ENCODE measurements at places on chromosomes 3 and 15.

DNA sequence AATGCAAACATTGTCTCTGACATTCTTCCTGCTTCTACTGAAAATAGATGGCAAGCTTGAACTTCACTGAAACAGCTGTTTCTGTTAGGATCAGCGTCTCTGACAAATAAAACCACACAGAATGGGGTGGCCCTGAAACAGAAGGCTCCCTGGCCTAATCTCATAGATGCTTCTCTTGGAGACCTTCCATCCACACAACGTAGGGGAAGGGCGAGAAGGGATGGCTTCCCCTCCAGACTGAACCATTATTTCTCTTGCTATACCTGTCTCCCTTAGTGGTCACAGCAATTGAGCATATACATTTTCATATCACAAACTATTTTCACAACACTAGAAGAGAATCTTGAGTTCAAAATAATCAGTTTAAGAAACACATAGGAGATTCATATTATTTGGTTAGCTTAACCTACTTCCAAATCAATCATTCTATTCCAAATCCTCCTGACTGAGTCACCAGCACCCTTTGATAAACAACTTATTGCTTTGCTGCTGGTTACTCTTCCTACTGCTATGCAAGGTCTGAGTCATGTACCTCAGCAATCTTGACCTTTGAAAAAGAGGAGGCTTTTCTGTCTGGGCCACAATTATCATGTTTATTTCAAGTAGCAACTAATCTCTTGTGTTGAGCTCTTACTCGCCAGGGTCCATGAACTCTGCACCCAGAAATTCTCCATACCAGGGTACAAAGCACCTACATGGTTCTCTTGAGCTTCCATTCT, 45.5 kb downstream of the CBLB start:
- DNase-seq = no peak

- DNase-seq = no peak
Observed at GRCh38 chr3:149575961-149576564, 81.8 kb downstream of the WWTR1 start.

GRCh38 chr3:8562081-8562595, 60.5 kb downstream of the LMCD1 start:
- DNase-seq = no peak

DNA sequence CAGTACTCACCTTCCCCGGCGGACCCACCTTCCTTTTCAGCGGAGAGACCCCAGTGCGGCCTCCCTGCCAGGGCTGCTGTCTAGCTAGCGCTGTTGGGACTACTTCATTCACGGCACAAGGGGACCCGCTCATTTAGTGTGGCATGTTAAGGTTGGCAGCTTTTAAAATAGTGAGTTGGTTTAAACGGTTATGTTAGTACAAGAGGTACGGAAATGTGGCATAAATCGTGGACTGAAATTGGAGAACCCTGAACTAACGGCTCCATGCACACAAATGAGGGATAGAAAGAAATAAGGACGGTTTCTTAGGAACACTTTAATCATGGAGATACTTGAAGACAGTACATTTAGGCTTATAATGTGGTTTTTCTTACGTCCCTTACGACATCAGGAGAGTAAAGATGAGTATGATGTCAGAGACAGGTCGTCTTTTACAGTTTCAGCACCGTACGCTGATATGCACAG, 752 bp downstream of the CEP63 start:
- peak; percentile 17 for DNase-seq

- DNase-seq = no peak
Observed at GRCh38 chr15:48185529-48185928, 5.9 kb upstream of the CTXN2 start.

DNA sequence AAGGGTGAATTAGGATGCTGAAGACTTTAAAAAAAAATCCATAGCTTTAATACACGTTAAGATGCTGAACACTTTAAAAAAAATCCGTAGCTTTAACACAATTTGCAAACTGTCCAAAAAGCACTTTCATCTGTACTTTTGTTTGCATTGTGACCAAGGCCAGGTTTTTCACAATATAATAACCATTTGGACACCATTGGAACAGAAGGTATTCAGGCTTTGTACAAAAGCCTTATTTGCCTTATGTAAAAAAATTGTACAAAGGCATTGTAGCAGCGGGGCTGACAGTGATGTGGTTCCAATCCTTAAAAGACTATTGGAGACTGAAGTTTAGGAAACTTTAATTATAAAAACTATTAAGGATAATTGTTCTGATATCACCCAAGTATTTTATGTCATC, 15.2 kb upstream of the ICE2 start:
- DNase-seq = no peak

DNA sequence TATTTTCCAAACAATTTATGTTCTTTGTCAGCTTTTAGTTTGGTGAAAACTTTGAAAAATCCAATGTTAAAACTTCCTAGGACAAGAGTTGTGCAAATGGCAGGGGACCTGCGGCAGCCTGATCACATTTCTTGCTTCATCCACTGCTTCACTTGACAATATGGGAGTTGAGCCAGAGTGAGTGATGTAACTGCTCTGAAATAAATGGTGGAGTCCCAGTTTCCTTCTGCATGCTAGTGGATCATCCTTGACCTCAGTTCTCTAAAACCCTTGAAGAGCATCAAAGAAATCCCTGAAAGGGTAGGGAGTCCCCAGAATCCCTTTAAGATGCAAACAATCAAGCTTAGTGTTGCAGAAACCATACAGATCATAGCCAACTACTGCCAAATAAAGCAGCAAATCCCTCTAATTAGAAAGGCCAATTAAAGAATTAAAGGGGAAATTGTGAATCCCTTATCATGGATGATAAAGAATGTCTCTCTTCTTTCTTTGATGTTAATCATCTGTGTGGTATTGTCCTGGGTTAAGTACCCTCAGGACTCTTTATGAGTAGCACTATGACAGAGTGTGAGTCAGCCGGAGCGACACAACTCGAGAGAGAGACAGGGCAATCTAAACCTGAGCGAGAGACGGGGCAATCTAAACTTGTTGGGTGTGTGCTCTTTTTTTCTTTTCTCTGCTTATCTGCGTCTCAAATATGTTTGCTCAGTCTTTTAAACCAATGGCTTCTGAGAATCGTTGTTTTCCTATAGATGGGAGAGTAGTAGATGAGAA, 41.8 kb upstream of the GAP43 start:
- DNase-seq = no peak

- peak; percentile 27 for DNase-seq
Observed at GRCh38 chr3:133377396-133377795, 22.5 kb upstream of the BFSP2 start.

DNA sequence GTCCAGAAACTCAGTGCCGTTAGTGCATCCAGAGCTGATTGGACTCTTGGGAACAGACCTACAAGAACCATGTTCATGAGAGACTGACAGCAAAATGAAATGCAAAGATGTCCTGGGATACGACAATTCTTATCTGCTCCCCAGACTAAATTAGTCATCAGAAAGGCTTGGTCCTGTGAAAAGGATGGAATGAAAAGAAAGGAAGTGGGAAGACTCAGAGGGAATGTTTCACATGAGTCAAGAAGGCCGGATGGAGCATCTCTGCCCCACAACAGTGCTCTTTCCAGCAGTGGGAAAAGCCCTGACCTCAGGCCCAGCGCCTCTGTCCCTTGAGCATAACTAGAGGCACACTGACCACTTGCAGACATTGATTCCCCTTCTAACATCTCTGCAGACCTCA, 39.3 kb upstream of the UACA start:
- DNase-seq = no peak

- DNase-seq = no peak
Observed at GRCh38 chr3:149816986-149817385, 4.0 kb downstream of the RNF13 start.

- DNase-seq = no peak
Observed at GRCh38 chr15:84625123-84625522, 24.3 kb downstream of the ZSCAN2 start.

DNA sequence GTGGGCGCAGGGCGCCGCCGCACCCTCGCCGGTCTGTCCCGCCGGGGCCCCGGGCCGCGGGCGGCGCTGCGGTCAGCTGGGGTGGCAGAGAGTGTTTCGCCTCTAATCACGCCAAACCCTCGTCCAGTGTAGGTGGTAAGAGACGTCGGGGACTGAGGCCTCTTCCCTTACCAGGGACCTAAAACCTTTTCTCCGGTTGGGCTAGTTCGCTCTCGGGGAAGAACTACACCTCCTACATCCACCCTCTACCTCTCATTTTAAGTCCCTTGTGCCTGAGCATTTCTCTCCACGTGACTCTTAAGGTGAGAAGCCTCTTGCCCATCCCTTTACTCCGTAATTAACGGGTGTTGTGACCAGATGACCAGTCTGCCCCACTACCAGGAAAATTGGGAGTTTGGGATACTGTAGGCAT, 520 bp downstream of the TMEM42 start:
- DNase-seq = no peak

DNA sequence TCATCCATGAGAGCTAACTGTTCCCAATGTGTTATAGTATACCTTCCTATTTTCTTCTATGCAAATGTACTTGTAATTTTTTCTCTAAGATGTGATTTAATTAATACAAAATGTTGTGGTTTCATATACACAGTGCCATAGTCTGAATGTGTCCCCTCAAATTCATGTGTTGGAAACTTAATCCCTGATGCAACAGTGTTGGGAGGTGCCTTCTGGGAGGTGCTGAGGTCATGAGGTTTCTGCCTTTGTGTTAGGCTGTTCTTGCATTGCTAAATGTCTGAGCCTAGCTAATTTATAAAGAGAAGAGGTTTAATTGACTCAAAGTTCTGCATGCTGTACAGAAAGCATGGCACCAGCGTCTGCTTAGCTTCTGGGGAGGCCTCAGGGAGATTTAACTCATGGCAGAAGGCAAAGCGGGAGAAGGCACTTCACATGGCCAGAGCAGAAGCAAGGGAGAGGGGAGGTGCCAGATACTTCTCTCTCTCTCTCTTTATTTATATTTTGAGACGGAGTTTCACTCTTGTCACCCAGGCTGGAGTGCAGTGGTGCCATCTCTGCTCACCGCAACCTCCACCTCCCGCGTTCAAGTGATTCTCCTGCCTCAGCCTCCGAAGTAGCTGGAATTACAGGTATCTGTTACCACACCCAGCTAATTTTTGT, 34.7 kb upstream of the BNIP2 start:
- DNase-seq = no peak

- no peak for DNase-seq
Observed at GRCh38 chr3:164641071-164641470, 437.2 kb downstream of the SI start.

- no peak for DNase-seq
Observed at GRCh38 chr15:85727068-85727467, 67.7 kb downstream of the KLHL25 start.

DNA sequence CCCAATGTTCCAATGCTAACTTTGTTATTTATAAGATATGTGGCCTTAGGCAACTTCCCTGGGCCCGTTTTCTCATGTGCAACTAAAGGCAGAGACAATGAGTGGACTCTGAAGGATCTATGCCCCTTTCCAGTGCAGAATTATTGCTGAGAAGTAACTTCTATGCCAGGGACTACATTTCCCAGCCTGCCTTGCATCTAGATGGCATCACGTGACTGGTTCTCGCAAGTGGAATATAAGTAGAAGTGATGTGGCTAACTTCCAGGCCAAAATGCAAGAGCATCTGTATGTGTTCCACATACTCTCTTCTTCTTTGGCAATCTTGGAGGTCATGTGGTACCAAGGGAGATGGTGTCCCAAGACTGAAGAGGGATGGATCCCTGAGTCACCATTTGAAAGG, 674.4 kb downstream of the NTRK3 start:
- DNase-seq = no peak

DNA sequence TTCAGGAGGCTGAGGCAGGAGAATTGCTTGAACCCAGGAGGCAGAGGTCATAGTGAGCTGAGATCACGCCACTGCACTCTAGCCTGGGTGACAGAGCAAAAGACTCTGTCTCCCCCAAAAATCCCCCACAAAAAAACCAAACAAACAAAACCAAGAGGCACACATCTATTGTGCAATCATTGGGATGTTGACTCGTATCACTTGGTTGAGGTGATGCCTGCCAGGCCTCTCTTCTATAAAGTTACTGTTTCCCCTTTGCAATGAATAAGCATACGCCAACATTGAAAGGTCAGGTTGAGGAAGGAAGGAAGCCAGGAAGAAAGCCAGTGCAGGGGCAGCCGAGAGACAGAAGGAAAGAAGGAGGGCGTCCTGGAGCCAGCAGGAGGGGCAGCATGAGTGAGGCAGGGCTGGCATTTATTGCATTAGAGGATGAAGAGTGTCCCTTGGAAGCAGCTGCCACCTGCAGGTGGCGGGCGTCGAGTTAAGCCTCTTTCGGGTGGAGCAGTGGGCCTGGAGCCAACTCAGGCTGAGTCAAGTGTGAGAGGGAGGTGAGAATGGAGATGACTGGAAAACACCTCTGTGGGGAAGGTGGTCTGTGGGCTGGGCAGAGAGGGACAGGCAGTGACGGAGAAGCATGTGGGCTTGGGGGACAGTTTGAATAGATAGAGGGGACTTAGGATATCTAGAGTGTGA, 8.3 kb upstream of the CSPG4 start:
- DNase-seq = peak; percentile 83

- DNase-seq = no peak
Observed at GRCh38 chr15:70390723-70391122, 293.0 kb upstream of the TLE3 start.

GRCh38 chr15:89129123-89129815, 41.0 kb downstream of the ABHD2 start:
- DNase-seq = no peak

GRCh38 chr3:110815008-110815583, 256.5 kb upstream of the NECTIN3 start:
- no peak for DNase-seq

GRCh38 chr3:52023101-52023770, 27.5 kb upstream of the RPL29 start:
- no peak for DNase-seq

GRCh38 chr3:79111375-79112052, 656.3 kb downstream of the ROBO1 start:
- DNase-seq = no peak

DNA sequence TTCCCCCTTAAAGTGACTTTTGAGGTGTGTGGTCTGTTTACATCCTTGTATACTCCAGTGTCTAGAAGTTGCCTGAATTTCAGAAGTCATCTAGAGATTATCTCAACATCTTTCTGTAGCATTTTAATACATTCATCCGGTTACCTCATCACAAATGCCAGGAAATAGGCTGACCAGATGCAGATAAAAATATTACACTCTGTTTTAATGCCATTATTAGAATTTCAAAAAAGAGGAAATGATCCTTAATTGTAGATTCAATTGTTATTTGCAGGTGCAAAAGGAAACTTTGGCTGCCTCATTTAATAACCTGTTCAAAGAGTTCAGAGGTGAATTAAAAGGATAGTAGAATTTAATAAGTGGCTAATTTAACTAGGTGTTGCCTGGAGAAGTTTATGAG, 290.9 kb downstream of the C3orf38 start:
- DNase-seq = no peak

DNA sequence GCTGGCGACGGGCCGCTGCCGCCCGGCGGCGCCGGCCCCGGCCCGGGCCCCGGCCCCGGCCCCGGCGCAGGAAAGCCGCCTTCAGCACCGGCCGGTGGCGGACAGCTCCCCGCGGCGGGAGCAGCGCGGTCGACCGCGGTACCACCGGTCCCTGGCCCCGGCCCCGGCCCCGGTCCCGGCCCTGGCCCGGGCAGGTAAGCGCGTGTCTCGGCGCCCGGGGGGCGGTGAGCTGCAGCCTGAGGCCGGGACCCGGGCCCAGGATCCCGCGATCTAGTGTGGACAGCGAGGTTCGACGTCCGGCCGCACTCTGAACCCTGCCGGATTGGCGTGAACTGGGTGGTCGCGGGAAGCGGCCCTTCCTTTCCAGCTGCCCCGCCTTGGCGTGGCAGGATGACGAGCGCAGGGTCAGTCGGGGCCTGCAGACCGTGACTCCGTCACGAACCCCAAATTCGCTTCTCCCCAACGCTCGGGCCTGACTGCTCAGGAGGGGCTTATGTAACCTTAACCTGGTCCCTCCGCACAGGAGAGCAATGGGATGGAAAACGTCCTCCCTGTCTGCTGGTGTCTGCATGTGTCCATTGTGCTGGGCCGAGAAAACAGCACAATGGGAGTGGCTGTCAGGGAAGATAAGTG, 472 bp downstream of the BSN start:
- no peak for DNase-seq
